ENCODE measurements at places on chromosomes 1 and 21.
A peak's percentile ranks its signal among the peaks of the same experiment; 100 is the strongest.

DNA sequence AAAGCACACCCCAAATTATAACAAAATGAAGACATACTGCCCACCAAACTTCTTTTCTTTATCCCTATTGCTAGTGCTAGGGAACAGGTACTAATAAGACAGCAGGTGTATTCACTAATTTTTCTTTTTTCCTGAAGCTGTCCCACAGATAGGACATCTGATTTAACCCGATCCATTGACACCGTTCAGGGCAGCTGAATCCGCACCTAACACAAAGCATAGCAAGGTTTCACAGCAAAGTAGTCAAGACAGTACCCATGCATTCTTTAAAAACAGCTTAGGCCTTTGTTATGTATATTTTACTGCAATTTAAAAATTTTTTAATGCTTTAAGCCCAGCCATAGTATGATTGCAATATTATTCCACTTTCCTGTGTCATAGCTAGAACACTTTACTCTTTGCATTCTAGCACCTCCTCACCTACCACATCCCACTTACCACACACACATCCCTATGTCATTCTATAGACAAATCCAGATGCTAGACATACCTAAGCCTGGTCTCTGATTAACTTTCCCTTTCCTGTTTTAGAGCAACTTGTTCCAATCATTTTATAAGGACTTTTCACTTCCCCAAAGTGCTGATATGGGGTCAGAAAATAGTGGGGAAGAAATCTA, 40.4 kb downstream of the GATAD2B start:
- no peak for DNase-seq

GRCh38 chr1:209102120-209102519, 481.4 kb upstream of the CAMK1G start:
- DNase-seq = no peak

DNA sequence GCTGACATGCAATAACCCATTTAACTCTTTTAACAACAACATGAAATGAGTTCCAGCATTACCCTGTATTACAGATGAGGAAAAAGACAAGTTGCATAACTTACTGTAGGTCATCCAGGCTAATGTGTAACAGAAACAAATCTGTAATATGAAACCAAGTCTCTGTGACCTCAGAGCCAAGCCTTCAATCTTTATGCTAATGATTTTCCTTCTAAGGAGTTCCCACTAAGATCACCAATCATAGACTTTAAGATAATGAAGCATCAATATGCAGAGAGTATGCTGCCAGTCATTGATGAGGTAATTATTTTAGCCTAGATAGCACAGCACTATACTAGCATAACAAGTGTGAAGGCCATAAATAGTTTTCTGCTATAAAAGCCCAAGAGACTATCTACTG, 35.6 kb upstream of the RNPC3 start:
- no peak for DNase-seq

GRCh38 chr1:24621121-24621520, 22.0 kb upstream of the SRRM1 start:
- no peak for DNase-seq

GRCh38 chr1:46413596-46413985, 19.5 kb downstream of the FAAH start:
- peak; percentile 45 for DNase-seq

GRCh38 chr1:222543817-222544216, 4.1 kb downstream of the HHIPL2 start:
- DNase-seq = no peak

GRCh38 chr1:179146476-179146875, 64.6 kb downstream of the TOR3A start:
- DNase-seq = no peak

- no peak for DNase-seq
These were observed 15.2 kb downstream of the LRRN2 start for GRCh38 chr1:204670152-204670927.

- no peak for DNase-seq
These were observed 11.2 kb downstream of the SFT2D2 start for GRCh38 chr1:168236836-168237611.

DNA sequence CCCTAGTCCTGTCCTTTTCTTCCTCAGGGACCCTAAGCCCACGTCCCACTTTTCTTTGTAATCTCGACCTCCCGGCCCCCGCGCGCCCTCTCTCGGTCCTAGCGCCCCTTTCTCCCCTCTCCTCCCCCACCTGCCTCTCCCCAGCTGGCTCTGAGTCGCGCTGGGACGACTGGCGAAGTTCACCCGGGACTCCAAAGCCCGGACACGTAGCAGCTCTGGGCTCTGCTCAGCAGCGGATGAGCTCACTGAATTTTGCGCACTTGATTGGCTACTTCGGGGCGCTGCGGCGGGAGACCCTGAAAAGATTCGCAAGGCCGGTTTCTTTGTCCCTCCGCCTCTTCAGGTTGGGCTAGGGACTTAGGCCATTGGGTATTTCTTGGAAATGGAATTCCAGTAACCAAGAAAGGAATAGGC, 16.3 kb upstream of the ACKR1 start:
- peak; percentile 16 for DNase-seq

GRCh38 chr21:45822429-45823099, 159.0 kb upstream of the COL6A1 start:
- no peak for DNase-seq

DNA sequence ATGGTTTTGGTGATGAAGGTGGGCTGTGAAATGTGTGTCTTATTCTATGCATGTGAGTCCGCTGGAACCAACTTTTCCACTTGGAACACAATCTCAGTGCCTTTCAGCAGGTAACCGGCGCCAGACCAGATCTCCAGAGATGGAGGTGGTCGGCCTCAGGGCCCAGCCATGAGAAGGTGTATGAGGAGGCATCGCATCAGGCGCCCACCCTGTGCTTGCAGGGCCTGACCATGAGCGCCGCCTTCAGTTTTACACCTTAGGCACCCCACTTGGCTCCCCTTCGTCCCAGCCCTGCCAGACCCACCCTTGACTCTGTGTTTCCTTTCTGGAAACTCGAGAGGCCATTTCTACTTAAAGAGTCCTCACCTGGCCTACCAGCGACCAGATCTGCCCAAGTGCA, 48.6 kb upstream of the ATF3 start:
- no peak for DNase-seq
